ENCODE measurements at places on chromosomes 2 and 18. TPM values are rescaled to one million over a fixed set of nuclear protein-coding genes. Genes with fewer than 3 reads are reported as not detected.
A peak's percentile ranks its signal among the peaks of the same experiment; 100 is the strongest.

DNA sequence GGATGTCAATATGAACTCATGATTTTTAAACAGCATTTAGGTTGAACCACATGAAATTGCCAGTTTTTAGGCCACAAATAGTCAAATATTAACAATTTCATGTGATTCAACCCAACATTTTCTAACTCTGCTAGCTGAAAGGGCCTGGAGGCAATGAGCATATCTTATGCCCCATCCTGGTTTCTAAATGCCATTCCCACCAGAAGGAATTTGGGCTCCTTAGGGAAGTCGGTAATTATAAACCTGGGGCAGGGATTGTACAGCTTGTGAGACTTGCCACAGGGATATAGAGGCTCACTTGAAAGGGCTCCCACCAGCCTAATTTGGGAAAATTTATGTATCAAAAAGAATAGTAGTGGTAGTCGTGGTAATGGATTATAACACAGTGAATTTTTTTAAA lies 178.4 kb upstream of the ALPP start:
- no peaks in the 10 kb centered on the region for H3K36me3 ChIP-seq
- no peaks in the 10 kb centered on the region for H3K27me3 ChIP-seq
- H3K27ac ChIP-seq = no peak overlapping the region
- no peak overlapping the region for H3K4me3 ChIP-seq
- DNase-seq = no peak

- H3K27ac ChIP-seq = no peak overlapping the region
- peaks cover 29% of the 10 kb centered on the region for H3K27me3 ChIP-seq
- no peak overlapping the region for H3K4me3 ChIP-seq
- H3K36me3 ChIP-seq = no peaks in the 10 kb centered on the region
Measured at GRCh38 chr2:26691161-26691560, 1.4 kb upstream of the KCNK3 start.

DNA sequence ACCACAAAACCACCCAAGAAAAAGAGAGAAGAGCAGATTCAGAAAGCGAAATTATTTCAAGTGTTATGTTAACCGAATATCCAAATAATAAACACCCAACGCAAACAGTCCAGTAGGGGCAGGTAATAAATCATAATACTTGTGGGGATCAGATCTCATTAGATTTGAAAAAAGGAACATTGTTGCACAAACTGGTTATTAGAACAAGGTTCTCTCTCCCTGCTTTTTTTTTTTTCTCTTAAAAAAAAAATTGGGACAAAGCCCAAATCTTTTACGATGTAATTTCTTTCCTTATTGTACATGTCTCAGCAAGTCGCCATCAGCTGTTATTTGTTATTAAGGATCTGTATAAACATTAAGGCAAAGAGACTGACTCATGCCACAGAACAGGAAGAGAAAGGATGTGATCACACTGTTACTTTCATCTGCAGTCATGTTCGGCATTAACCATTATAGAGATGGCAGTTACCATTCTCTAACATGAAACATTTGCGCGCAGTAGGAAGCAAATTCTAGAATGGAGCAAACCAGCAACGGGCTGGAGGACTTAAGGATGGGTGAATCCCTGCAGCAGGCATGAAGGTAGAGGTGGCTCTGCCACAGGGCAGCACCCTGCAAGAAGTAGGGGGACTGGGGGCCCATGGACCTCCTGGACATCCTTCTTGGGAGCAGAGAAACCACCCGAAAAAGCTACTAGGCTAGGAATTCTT lies 42.0 kb downstream of the EPHA4 start:
- H3K4me1 ChIP-seq = peaks cover under 1% of the 10 kb centered on the region
- H3K27ac ChIP-seq = no peak overlapping the region
- no peaks in the 10 kb centered on the region for H3K36me3 ChIP-seq
- no peaks in the 10 kb centered on the region for H3K27me3 ChIP-seq
- no peak overlapping the region for H3K4me3 ChIP-seq
- DNase-seq = no peak

- H3K4me1 ChIP-seq = no peaks in the 10 kb centered on the region
- H3K36me3 ChIP-seq = no peaks in the 10 kb centered on the region
- peaks cover 15% of the 10 kb centered on the region for H3K27me3 ChIP-seq
- no peak overlapping the region for H3K4me3 ChIP-seq
Measured at GRCh38 chr2:70967189-70967588, 11.2 kb upstream of the ANKRD53 start.

DNA sequence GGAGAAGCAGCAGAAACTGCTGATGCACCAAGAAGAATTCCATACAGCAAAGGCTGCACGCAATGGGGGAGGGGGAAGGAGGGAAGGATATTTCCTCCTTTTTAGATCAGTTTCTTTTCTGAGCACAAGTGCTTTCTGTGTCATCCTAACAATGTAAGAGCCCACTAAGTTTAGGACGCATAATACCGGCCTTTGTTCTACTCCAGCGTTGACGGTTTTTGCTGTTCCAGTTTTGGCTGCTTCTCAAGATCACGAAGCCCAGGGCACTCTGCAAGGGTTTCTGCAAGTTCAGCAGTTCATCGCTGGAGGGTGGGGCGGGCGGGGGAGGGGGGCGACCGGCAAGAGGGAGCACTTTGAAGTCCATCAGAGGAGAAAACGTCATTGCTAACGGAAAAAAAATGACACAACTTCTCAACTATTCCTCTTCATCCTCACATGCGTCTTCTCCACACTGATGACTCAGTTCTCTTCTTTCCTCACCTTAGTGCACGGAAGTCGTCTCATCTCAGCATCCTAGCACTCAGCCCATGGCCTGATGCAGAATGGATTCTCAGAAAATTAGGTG lies 8.7 kb downstream of the FAM178B start:
- no peak for DNase-seq
- no peaks in the 10 kb centered on the region for H3K4me1 ChIP-seq
- no peaks in the 10 kb centered on the region for H3K36me3 ChIP-seq
- H3K27me3 ChIP-seq = no peaks in the 10 kb centered on the region
- no peak overlapping the region for H3K4me3 ChIP-seq
- no peak overlapping the region for H3K27ac ChIP-seq

GRCh38 chr2:64646007-64646880 lies 7.5 kb downstream of the SERTAD2 start:
- H3K4me1 ChIP-seq = peaks cover 8% of the 10 kb centered on the region
- H3K27me3 ChIP-seq = peaks cover 5% of the 10 kb centered on the region
- DNase-seq = peak; percentile 72
- no peak overlapping the region for H3K27ac ChIP-seq
- no peaks in the 10 kb centered on the region for H3K36me3 ChIP-seq

DNA sequence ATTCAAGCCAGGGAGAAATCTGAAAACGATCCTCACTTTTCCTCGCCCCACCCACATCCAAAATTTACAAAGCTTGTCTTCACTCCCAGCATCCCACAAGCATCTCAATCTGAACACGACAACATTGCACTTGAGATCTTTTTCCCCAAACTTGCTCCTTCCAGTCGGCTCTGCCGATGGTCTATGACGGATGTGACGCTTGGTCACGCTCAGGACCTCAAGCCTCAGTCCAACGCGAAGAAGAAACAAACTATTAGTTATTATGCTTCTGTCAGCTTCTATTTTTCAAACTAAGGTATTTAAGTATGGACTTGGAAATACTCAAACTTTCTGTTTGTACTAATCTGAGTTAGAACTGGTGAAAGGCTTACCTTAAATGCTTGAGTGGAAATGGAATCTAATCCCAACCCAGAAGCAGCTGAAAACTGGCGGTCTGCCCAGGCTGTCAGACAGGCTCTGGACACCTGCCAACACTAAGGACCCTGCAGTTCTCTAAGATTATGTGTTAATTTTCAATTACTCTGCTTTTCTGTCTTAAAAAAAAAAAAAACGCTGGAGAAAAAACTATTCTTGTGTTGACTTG lies 132.1 kb upstream of the DNMT3A start:
- H3K4me1 ChIP-seq = no peaks in the 10 kb centered on the region
- H3K36me3 ChIP-seq = peaks cover 35% of the 10 kb centered on the region
- no peak for DNase-seq
- H3K4me3 ChIP-seq = no peak overlapping the region
- no peak overlapping the region for H3K27ac ChIP-seq

DNA sequence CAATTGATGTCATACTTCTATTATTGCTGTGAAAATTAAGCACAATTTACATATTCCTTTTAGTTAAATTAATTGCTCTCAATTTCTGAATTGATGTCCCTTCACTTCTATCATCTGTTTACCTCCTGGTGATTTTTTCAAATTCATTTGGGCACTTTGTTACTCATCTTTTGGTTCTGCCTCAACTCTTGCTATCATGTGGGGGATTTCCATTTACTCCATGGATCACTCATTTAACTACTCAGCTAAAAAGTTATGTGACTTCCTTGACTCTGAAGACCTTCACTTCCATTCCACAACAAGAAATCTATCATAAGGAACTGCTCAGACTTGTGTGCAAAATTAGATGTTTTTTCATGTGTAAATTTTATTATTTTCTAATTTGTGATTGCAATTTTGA lies 126.2 kb downstream of the EHBP1 start:
- H3K4me1 ChIP-seq = no peaks in the 10 kb centered on the region
- no peak for DNase-seq
- no peak overlapping the region for H3K27ac ChIP-seq
- no peak overlapping the region for H3K4me3 ChIP-seq

- no peak for DNase-seq
- H3K36me3 ChIP-seq = no peaks in the 10 kb centered on the region
- no peaks in the 10 kb centered on the region for H3K27me3 ChIP-seq
- no peak overlapping the region for H3K4me3 ChIP-seq
- peaks cover under 1% of the 10 kb centered on the region for H3K4me1 ChIP-seq
Measured at GRCh38 chr18:59705145-59705544, 7.9 kb upstream of the CCBE1 start.

GRCh38 chr2:170088776-170089175 lies 89.2 kb upstream of the MYO3B start:
- peaks cover 20% of the 10 kb centered on the region for H3K4me1 ChIP-seq
- H3K27ac ChIP-seq = no peak overlapping the region
- H3K36me3 ChIP-seq = peaks cover 22% of the 10 kb centered on the region
- DNase-seq = no peak

DNA sequence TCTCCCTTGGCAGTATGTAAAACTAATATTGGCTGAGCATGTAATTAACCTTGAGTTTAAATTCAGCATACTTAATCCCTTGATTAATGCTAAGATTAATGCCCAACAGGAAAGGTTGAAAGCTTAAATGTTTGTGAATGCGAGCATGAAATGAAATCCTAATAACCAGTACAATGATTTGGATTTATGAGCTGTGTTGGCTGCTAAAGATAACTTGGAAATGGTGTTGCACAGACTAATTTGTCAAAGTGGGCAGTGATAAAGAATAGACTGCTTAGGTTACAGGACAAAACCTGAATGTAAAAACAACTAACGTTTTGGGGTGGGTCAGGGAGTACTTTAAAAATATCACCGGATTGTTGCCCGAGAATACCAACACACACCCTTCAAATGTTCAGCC lies 70.6 kb downstream of the MGAT5 start:
- no peaks in the 10 kb centered on the region for H3K27me3 ChIP-seq
- H3K4me1 ChIP-seq = peaks cover 6% of the 10 kb centered on the region
- no peak overlapping the region for H3K27ac ChIP-seq
- no peak overlapping the region for H3K4me3 ChIP-seq
- H3K36me3 ChIP-seq = peaks cover 9% of the 10 kb centered on the region

DNA sequence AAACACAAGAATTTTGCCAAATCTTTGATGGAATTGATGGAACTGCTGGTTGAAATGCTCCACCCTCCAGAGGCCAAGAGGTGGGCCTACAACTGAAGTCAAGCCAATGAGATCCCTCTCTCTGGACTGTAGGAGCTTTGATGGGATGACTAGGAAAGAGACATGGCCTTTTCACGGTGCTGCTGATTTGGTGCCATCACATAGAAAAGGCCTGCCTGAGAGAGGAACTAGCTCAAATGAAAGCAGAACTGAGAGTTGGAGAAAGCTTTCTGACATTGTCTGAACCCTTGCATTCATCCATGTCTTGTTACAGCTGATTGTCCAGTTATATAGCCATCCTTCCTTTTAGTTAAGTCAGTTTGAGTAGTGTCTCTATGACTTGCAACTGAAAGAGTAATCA lies 283.8 kb upstream of the LYPD1 start:
- H3K27me3 ChIP-seq = no peaks in the 10 kb centered on the region
- no peak for DNase-seq
- no peak overlapping the region for H3K27ac ChIP-seq
- no peaks in the 10 kb centered on the region for H3K36me3 ChIP-seq

DNA sequence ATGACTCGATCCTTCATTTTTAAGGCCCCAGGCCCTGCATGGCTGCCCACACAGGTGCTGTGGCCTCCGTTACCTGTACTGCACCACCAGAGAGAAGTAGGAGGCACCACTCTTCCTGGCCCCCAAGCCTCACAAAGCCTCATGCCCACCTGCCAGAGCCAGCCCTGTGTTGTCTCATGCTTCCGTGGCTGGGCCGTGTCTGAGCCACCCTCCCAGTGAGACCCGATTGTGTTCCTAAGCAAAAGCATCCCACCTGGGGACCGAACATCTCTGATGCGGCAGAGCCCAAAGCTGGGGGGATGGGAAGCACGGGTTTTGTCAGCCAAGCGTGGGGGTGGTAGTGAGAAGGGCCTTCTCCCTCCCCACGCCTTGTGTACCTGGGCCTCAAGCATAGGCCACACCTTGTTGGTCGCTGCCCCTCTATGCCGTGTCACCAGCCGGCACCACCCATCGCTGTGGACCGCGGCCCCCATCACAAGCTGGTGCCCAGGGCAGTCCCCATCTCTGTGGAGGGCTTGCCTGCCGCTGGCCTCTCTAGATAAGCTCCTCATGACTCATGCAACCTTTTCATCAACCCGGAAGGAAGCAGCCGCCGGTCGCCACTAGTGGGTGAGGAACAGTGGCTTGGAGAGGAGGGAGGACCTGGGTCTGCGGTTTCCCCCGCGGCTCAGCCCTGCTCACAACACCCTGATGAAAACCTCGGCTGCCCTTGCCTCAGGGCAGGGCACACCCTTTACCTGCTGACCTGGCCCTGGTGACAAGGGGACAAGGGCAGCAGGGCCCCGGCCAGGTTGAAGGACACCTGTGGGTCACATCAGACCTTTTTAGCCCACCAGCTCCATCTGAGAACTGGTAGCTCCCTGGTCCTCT lies 2.7 kb upstream of the RNPEPL1 start:
- H3K4me1 ChIP-seq = peaks cover 2% of the 10 kb centered on the region
- H3K36me3 ChIP-seq = peaks cover 2% of the 10 kb centered on the region
- no peak overlapping the region for H3K27ac ChIP-seq
- no peak overlapping the region for H3K4me3 ChIP-seq
- peaks cover 20% of the 10 kb centered on the region for H3K27me3 ChIP-seq
- DNase-seq = peak; percentile 22

Gene ANTXR1
- total RNA-seq = 37.3 TPM

Gene MARS2
- 20.9 TPM for total RNA-seq

Gene RASGRP3
- total RNA-seq = not detected

Gene AKAIN1
- not detected for total RNA-seq

Gene TUBA4B
- not detected for total RNA-seq

Gene GLI2
- 59.3 TPM for total RNA-seq

Gene TUBA3E
- 0.13 TPM for total RNA-seq

Data from H9 (cell line).